Activated T-cell treated with anti-CD3 and anti-CD28 coated beads, Interleukin-2, amount 50 U/mL, for 4 hours (primary cell): ENCODE measurements at places on chromosomes 5 and 9. TPM values are rescaled to one million over a fixed set of nuclear protein-coding genes. Genes with fewer than 3 reads are reported as not detected.

Gene CSF1R
- total RNA-seq, result 0.26 TPM

Gene SPATA31C1
- not detected for total RNA-seq

Gene SHISAL2B
- not detected for total RNA-seq

Gene MEIKIN
- not detected for total RNA-seq

DNA sequence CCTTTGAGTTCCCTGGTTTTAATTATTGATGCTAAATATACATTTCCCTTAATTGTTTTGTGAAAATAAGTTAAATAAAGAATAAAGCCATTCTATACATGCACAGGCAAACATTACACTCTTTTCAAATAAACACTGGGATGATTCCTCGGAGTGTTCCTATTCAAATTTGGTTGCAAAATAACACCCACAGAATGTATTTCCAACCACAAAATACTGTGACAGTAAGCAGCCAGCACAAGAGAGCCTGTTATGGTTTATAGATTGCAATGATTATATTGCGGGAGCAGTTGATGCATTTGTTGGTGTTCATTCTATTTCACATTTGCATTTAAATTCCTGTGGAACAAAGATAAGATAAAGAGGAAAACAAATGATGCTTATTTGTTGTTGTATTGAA, 632.6 kb upstream of the WWC1 start:
- DNase-seq, result no peak

DNA sequence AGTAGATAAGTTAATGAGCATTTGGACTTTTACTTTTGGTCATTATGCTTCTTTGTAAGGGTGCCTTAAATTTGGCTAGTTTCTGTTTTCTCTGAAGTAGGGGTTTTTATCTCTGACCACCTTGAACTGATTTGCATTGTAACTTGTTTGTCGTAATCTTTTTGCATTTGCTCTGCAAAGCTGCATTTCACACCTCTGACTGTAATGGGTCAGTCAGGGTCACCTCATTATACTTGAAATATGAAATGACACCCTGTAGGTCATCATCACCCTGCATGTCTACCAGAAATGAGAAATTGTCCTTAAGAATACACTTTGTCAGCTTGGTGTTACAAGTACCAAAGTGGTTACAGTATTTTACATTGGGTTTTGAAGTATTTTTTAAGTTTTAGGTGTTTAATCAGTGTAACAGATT, 74.0 kb downstream of the KCNN2 start:
- no peak for DNase-seq

Gene ZNF608
- 0.29 TPM for total RNA-seq
